Activated CD8-positive, alpha-beta memory T cell treated with anti-CD3 and anti-CD28 coated beads, Interleukin-2, amount 10 ng/mL, durations not matched to agents 7 days and 5 days (primary cell): ENCODE measurements at places on chromosomes 11 and 22.

DNA sequence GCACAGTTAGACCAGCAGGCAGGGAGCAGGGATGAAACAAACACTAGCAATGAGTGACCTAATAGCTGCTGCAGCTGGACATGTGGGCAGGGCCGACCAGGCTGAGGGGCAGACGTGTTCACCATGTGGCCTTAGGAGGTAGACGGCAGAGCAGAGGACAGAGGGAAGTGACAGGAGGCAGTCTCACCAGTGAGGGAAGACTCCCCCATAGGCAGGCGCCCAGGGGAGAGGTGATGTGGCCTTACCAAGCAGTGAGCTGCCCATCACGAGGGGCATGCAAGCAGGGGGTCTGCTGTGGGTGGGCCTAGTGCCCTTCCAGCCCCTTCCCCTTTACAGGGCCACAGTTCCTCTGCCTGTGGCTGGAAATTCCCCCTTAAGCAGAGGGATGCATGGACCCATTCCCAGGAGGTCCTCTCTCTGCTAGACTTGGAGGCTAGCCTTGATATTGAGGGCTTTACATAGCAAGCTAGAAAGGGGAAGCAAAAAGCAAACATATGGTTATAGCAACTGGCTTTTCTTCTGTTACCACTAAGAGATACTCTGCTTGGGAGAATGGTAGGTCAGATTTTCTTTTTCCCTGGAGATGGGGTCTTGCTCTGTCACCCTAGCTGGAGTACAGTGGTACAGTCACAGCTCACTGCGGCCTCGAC lies 67.6 kb downstream of the MPPED1 start:
- H3K4me1 ChIP-seq, result peaks cover 6% of the 10 kb centered on the region
- H3K36me3 ChIP-seq, result no peaks in the 10 kb centered on the region
- no peaks in the 10 kb centered on the region for H3K27me3 ChIP-seq
- DNase-seq, result no peak

DNA sequence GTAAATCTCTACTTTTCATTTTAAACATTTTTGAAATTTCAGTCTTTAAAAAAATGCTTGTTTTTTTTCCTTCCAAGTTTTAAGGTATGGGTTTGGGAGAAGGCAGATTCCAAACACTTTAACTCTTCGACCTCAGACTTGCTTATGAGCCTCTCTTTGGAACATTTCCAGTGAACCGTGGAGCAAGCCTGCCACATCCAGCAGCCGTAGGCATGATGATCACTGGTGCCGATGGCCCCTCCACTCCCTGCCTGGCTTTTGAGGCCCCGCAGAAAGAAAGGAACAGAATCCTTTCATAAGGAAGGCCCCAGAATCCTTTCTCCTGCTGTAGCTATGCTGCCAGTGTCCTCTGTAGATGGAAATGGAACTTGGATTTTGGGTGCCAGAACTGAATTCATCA lies 50.7 kb downstream of the BMAL1 start:
- peaks cover 36% of the 10 kb centered on the region for H3K4me1 ChIP-seq
- H3K36me3 ChIP-seq, result peaks cover 27% of the 10 kb centered on the region
- DNase-seq, result no peak
- no peaks in the 10 kb centered on the region for H3K27me3 ChIP-seq
- H3K27ac ChIP-seq, result no peak overlapping the region

GRCh38 chr11:27207025-27207650 lies 155.9 kb downstream of the CCDC34 start:
- no peaks in the 10 kb centered on the region for H3K36me3 ChIP-seq
- H3K27ac ChIP-seq, result no peak overlapping the region
- no peaks in the 10 kb centered on the region for H3K4me1 ChIP-seq
- H3K27me3 ChIP-seq, result no peaks in the 10 kb centered on the region
- H3K4me3 ChIP-seq, result no peak overlapping the region

DNA sequence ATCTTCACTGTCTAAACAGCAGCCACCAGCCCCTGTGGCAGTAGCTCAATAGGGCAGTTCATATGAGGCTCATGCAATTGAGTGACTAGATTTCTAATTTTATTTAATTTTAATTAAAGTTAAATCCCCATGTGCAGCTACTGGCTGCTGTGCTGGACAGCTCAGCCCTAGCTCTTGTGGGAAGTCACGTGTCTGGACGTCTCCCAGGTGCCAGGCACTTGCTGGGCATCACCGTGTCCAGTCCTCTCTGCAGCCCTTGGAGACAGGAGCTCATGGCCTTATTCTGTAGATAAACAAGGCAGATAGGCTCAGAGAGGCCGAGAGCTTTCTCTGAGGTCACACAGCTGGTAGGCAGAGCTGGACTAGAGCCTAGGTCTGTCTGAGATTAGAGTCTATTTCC lies 95.0 kb downstream of the ARHGAP8 start:
- no peaks in the 10 kb centered on the region for H3K36me3 ChIP-seq
- no peaks in the 10 kb centered on the region for H3K4me1 ChIP-seq
- H3K4me3 ChIP-seq, result no peak overlapping the region
- DNase-seq, result no peak

GRCh38 chr22:49116486-49117120 lies 711.1 kb downstream of the BRD1 start:
- no peaks in the 10 kb centered on the region for H3K36me3 ChIP-seq
- no peak overlapping the region for H3K4me3 ChIP-seq
- no peak overlapping the region for H3K27ac ChIP-seq

DNA sequence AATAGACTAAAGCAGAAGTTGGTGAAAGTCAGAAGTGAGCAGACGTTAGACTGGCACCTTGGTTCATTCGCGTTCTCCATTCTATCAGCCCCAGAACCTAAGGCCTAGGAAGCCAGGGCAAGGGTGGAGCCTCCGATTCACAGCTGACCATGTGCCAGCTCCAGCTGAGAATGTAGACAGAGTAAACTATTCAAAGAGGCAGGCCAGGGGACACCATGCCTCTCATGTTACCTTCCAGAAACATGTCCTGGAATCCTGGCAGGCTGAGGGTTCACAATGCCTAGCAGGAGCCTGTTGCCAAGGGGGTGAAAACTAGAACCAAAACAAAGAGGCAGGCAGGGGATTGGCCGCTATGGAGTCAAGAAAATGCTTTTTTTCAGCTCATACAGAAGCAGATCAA lies 224.4 kb upstream of the POU2AF2 start:
- no peak overlapping the region for H3K4me3 ChIP-seq
- no peaks in the 10 kb centered on the region for H3K36me3 ChIP-seq
- no peaks in the 10 kb centered on the region for H3K4me1 ChIP-seq
- H3K27ac ChIP-seq, result no peak overlapping the region
- no peak for DNase-seq
- H3K27me3 ChIP-seq, result peaks cover 3% of the 10 kb centered on the region
